ENCODE measurements at places on chromosomes 6 and 20. TPM values are rescaled to one million over a fixed set of nuclear protein-coding genes. Genes with fewer than 3 reads are reported as not detected.
A peak's percentile ranks its signal among the peaks of the same experiment; 100 is the strongest.

NR2E1 gene
- not detected for total RNA-seq

BANF2 gene
- total RNA-seq = not detected

KCNQ2 gene
- 71.5 TPM for total RNA-seq

BPIFB2 gene
- total RNA-seq = not detected

CALHM6 gene
- total RNA-seq = 0.68 TPM

GRIK2 gene
- 0.90 TPM for total RNA-seq

IL17A gene
- not detected for total RNA-seq

FUT9 gene
- 1.6 TPM for total RNA-seq

PHACTR3 gene
- not detected for total RNA-seq

MAN1A1 gene
- total RNA-seq = 1.9 TPM

DNA sequence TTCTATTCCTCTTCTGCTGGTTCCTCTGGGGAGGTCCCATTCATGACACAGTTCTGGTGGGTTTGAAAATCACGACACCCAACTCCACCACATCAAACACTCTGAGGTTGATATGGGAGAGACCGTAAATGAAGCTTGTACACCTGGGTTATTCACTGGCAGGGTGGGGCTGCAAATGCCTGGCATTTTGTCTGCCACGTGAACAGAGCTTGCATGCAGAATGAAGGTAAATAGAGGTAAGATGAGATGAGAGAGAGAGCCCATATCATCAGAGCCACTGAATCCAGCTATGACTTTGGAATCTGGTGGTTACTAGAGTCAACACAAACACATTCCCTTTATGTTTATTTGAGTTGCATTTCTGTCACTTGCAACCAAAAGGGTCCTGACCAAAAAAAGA, 97.4 kb downstream of the BANF2 start:
- DNase-seq = no peak

DNA sequence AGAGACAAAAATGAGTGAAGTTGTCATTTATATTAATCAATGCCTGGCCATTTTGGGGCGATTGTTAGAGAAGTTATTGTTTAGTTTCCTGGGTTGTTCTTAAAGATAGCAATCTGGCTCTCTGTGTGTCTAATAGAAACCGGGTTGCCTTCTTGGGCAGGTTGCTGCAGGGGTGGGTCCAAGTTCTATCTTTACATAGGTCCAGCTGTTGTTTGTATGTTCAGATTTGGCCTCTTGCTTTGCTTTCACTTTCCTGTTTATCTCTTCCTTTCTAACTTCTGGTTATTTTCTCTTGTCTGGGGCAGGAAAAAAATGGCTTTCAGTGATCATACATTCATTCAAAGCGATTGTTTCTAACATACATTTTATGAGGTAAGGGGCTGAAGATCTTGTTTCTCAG, 128.4 kb upstream of the NOX3 start:
- DNase-seq = no peak

- DNase-seq = peak; percentile 83
These were observed 41.6 kb downstream of the C6orf15 start for GRCh38 chr6:31070711-31071197.

DNA sequence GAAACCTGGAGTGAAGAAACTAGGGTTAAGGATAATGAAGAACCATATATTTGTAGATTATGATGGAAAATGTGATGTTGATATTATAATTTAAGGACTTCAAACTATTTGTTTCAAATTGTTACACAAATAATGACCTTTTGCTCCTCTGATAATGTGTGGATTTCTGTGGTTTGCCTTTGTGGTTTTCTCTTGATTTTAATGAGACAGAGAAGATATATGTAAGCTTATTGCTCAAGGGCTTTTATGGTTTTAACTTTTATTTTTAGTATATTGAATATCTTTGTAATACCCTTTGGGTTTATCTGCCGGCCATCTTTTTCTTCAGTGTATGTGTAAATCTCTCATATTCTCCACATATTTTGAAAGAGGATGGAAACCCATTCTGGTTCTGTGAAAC, 362.3 kb downstream of the RIMS1 start:
- no peak for DNase-seq

- no peak for DNase-seq
These were observed 151.0 kb upstream of the RPS6KA2 start for GRCh38 chr6:166778046-166778445.

- no peak for DNase-seq
These were observed 2.4 kb upstream of the MDGA1 start for GRCh38 chr6:37699887-37700619.

- no peak for DNase-seq
These were observed 9.6 kb upstream of the CHD6 start for GRCh38 chr20:41627611-41628244.

GRCh38 chr6:112004201-112005012, 49.5 kb upstream of the CCN6 start:
- no peak for DNase-seq

DNA sequence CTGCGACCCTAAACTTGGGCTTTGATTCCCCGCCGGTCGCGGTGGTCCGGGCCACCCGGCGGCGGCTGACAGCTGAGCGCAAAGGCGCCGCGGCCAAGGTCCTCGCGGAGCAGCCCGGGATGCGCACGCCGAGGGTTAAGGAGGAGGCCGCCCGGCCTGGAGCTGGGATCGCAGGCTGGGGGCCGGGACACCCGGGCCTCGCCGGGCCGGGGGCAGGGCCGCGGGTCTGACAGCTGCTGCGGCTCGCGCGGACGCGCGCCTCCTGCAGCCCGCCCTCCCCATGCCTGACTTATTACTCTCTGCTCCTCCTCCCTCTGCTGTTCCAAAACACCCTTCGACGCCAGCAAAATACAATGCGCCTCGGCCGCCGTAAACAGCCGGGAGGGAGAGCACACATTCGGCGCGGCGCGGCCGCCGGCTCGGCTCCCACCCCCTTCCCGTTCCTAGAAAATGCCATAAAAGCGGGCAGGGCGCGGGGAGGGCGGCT, 746 bp downstream of the BACH2 start:
- DNase-seq = peak; percentile 56

DNA sequence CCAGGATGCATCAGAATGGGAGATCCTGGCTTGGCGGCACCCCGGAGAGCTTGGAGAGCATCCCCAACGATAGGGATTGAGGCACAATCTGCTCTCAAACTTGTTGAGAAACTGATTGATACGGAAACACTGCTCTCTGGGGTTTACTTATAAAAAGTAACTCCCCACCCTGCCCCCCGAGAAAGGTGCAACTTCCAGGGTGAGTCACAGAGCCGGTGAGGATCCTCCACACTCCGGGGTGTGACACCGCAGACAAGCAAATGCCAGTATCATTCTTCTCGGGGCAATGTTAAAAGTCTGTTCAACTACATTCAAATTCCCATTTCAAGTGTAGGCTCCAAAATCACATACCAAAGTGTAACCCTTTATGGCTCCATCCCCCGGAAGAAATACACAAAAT, 84.4 kb upstream of the MLN start:
- DNase-seq = no peak

- no peak for DNase-seq
These were observed 3.3 kb downstream of the MYO6 start for GRCh38 chr6:75752365-75752764.

Data from H9 (cell line).